Body of pancreas (tissue), 4 donors: ENCODE measurements at places on chromosomes 6 and 20.
A peak's percentile ranks its signal among the peaks of the same experiment; 100 is the strongest.

DNA sequence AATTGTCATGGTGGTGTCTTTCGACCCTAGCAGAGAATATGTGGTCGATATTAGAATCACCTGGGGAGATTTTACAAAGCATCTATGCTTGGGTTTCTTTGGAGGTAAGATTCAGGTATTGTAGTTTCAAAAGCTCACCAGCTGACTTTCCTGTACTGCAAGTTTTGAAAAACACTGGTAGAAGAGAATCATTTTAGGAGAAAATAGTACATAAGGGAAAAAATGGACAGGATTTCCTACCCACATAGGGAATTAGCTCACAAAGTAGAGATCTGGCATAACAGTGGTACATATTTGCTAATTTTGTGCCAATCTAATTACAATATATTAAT lies 27.4 kb upstream of the ABT1 start:
- no peak for DNase-seq

- DNase-seq = peak; percentile 39
Measured at GRCh38 chr6:107491138-107491609, 1.3 kb downstream of the SOBP start.

GRCh38 chr20:17904027-17904426 lies 64.6 kb downstream of the SNX5 start:
- no peak for DNase-seq

DNA sequence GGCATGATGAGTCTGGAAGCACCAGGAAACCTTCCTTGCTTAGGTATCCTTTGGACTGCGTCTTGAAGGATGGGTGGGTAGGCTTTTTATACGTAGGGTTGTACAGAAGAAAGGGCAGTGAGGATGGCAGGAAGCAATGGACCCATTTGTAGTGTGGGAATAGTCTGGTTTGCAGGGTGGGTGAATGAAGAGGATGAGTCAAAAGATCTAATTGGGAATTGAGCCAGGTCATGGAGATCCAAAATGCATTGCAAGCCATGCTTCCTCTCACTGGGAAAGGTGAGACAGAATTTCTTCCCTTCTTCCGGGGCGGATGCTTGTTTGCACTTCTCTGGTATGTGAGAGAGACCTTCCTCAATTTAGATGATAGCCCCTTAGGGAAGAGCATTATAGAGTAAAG lies 10.1 kb upstream of the BTBD3 start:
- DNase-seq = no peak

DNA sequence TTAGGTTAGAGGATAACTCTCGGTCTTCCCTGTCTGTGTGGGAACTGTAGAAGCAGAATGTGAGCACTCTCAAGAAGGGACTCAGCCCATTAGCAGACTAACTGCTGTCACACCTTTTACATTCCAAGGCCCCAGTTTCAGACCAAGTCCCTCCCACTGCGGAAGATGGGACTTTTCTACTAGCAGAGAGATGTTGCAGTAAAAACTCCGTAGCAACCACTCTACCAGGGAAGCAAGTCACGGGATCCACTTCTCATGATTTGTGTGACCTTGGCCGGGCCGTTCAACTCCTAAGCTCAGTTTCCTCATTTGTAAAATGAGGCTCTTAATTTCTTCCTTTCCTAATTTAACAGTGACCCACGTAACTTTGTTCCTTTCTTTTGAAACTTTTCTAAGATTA lies 77.1 kb upstream of the SLC4A11 start:
- DNase-seq = no peak

DNA sequence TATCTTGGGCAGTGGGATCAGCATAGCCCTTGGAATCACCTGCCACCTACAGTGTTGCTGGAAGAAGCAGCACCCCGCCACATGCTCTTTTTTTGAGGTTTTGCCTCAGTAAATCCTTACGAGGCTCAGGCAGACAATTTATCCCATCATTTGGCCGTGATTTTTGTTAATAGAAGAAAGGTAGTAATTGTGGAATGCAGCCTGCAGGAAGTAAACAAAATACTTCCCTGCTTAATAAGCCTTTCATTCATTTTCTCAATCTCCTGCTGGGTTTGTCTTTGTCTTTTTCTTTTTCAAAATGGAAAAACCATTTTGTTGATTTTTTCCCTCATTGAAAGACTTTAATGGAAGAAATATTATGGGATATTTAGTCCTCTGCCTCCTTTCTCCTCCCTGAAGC lies 93.7 kb upstream of the CD83 start:
- DNase-seq = no peak

DNA sequence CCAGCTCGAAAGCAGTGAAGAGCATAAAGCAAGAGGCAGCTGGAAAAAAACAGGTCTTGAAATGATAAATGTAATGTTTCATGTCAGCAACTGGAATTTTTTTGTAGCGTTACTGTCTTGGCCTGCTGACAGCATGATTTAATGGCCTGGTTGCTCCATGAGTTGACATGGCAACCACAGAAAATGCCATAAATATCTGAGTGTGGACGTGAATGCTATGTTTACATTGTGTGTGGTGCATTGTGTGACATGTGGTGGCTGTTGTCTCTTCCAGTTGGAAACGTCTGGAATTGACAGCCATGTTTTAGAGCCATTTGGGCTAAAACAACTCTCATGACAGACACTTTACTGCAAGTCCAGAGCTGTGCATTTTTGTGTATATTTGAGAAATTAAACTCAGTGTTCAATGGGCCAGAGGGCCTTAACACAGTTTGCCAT lies 170.0 kb downstream of the FOXA2 start:
- no peak for DNase-seq

DNA sequence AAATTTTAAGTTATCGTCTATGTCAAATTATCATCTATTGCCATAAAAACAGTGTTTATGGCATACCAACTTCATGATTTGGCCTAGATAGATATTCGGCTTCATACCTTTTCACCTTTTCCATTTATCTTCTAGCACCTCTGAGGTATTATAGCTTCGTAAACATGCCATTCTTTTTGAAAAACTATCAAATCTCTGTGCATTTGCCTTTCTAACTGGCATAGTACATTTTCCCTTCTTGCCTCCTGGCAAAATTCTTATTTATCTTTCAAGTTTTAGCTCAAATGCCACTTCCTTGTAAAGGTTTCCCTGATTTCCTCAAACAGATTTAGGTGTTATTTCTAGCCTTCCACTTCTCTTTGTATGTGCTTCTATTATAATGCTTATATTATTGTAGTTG lies 7.0 kb upstream of the REV3L start:
- DNase-seq = no peak

DNA sequence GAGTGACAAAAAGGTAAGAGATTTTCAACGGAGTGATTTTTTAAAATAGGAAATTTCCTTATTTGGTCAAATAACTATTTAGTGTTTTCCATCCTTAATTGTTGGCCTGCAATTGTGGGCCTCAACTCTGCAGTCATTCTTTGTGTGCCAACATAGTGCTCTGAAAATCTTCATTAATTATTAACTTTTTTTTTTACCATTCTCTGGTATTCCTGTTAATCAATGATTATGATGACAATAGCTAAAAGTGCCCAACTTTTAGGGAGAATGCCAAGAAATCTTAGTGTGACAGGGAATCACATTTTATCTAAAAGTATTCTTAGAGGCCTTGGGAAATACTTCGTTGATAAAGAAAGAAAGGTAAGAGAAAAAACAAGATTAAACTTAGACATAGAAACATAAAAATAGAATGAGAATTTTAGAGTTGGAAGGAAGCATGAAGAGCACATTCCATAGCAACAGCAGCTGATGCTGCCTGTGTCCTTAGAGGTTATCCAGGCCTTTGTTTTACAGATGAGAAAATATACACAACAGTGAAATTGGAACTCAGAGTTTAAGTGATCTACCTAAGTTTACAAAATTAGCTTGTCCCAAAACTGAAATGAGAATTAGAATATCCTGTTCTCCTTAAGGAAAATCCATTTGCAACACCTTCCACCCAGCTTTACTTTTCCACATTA lies 1.2 kb downstream of the GPRC6A start:
- no peak for DNase-seq

- no peak for DNase-seq
Measured at GRCh38 chr6:4191271-4191721, 55.9 kb upstream of the ECI2 start.

DNA sequence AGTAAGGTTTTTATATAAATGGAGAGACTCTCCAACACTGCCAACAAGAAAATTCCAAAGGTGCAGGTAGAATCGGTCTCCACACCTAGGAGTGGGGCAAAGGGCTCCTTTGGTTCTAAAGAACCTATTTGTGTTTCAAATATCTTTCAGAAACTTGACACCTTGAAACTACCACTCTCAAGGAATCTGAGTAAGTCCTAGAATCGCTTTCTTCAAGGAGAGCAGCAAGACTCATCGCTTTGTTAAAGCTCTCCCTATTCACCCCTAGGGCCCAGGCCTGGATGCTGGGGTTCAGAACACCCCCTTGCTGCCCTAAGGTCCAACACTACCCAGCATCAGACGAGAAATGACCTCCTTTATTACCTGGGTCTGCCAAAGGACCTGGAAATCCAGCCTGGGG lies 2.0 kb downstream of the CLIC5 start:
- no peak for DNase-seq

GRCh38 chr20:50392138-50392866 lies 117.9 kb upstream of the PTPN1 start:
- DNase-seq = no peak

DNA sequence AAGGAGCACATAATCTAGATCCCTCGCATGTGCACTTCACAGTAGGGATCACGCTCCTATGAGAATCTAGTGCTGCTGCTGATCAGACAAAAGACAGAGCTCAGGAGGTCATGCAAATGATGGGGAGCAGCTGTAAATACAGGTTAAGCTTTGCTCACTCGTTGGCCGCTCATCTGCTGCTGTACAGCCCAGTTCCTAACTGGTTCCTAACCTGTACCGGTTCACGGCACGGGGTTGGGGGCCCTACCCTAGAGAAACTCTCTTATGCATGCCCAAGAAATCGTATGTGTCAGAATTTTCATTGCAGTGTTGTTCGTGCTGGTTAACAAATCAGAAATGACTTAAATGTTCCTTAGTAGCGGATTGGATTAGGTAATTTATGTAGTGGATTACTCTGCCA lies 116.1 kb downstream of the CDH26 start:
- no peak for DNase-seq

GRCh38 chr6:13848522-13849150 lies 34.3 kb upstream of the MCUR1 start:
- DNase-seq = no peak

DNA sequence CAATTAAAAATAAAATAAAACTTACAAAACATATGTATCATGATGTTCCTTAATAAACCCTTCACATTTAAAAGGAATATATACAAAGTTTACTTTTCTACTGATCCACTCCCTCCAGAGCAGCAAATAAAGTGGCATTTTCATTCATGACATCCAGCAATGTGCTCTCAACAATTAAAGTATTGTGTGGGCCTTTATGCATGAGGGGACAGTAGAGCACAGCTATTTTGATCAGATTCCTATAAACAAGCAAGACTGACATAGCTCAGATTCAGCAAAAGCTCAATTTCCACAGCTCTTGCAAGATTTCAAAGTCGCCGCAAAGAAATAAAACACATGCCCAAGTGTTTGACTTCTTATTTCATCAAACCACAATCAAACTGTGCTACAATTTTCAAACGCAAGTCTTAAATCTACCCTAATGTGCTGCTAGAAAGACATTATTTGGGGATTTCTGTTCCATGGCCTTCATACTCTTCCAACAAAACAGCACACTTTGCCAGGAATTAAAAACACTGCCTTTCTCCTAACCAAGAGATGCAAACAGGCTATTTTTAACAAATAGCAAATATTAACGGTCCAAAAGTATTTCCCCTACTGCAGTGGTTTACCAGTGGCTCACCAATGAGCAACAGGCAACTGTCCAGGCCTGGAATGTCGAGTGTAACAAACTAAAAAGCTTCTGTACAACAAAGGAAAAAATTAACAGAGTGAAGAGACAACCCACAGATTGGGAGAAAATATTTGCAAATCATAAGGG lies 52.3 kb downstream of the MBOAT1 start:
- no peak for DNase-seq

DNA sequence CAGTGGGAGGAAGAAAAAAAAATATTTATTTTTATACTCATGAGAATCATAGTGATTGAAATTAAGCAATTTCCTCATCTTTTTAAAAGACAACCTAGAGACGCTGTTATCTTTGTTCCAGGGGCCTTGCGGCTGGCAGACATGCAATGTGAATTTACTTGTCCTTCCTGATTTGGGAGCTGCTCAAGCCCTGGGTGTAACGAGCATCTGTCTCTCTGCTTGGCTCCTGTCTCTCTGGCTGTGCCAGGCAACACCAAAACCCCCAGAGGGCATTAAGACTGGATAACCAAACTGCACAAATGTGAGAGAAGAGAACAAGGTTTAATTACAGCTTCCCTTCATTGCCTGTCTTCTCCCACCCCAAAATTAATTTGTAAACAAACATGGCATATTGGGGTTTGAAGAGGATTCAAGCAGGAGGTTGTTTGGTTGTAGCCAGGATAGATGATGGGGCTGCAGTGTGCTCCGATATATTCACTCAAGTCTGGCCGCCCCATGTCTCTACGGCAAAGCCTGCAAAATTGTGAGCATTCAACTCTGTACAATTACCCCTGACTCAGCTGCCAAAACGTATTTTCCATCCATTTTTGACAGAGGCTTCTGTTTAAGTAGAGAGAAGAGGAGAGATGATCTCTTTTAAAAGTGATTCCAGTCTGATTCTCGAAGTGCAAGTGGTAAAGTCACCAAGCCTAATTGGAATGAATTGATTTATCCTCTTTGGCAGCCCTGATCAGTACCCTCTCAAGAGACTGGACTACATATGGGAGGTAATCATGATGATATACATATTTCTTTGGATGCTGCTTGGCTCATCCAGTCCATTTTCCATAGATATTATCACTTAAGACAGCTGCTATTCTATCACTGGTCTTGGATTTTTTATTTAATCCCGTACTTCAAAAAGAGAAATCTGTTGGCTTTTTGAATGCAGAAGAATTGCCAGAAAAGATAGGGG lies 170.2 kb downstream of the SLC24A3 start:
- DNase-seq = no peak

DNA sequence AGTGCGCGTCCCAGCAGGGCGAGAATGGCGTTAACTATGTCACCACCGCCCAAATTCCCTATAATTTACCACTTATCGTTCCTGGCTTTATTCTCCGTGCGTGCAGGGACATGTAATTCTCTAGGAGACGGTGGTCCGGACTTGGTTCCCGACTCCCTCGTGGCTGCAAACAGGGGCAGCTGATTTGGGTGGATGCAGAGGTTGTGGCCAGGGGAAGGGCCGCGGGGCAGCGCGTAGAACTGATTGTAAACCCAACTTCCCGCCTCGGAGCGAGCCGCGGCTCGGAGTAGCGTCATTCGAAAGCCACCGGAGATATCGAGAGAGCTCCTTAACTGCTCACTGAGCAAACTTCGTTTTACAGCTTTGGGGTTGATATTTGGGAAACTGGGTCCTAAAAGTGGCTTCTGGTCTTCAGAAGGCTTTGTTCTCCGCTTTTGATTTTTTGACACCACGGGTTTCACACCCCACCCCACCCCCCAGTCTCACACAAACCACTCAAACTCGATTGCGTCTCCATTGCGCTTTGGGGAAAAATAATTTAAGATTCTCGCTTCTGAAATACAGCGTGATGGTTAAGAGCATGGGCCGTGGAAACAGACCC lies 17.5 kb upstream of the ZSCAN9 start:
- peak; percentile 17 for DNase-seq

GRCh38 chr6:79631693-79632172 lies 604 bp downstream of the SH3BGRL2 start:
- DNase-seq = no peak

GRCh38 chr20:23155141-23155590 lies 69.0 kb upstream of the CD93 start:
- no peak for DNase-seq

- peak; percentile 62 for DNase-seq
Measured at GRCh38 chr6:31734821-31735406, 1.4 kb downstream of the CLIC1 start.

GRCh38 chr6:133341607-133342158 lies 100.5 kb downstream of the EYA4 start:
- DNase-seq = no peak
